ENCODE measurements at places on chromosomes 5 and 9.
A peak's percentile ranks its signal among the peaks of the same experiment; 100 is the strongest.

- no peak for DNase-seq
These were observed 4.4 kb upstream of the SSBP2 start for GRCh38 chr5:81755320-81755719.

- no peak for DNase-seq
These were observed 850.2 kb upstream of the NUDT12 start for GRCh38 chr5:104412649-104413240.

- no peak for DNase-seq
These were observed 165.7 kb upstream of the SMC2 start for GRCh38 chr9:103928442-103928841.

DNA sequence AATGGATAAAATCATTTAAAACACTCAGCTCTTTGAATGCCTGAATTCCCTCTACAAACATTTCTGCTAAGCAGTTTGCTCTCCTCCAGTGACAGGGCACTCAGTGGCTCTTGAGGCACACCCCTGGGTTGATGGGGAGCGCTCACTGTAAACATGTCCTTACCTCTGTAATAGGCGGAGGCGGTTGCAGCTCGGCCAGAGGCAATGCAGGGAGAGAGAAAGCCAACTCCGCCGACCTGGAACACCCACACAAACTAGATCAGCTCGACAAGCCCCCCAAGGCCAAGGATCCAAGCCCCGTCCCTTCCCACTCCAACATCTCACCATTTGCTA is 329 bp downstream of the CDC23 start:
- DNase-seq: no peak

GRCh38 chr9:123550797-123551196 is 194.8 kb downstream of the CRB2 start:
- DNase-seq: no peak

DNA sequence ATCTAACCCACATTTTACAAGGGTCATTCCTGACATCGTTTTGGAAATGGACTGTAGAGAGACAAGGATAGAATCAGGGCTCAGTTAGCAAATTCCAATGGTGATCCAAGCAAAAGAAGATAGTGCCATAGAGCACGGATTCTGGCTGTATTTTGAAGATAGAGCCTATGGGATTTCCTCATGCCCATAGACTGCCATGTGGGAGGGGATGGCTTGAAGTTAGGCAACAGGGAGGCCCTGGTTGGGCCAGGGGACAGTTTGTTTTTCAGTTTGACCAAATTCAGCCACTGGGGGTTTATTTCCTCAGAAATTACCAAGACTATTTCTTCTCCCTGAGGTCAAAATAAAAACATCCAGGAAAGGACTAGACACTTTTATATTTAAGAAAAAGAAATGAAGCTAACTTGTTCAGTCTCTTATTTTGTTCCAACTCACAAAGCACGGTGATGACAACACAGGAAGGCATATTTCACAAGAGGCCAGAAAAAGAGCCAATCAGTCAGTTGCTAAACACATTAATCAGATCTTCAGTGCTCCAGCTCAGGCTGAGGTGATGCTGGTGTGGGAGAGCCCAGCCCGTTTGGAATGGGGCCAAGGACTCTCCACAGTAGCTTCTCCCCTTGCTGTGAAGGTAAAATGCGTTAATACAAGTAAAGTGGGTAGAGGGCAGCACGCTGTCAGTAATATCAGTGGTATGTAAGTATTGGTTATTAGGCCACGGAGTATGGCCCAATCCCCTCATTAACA is 4.4 kb upstream of the DCTN4 start:
- peak; percentile 69 for DNase-seq

GRCh38 chr9:27586304-27586703 is 13.0 kb upstream of the C9orf72 start:
- DNase-seq: no peak

DNA sequence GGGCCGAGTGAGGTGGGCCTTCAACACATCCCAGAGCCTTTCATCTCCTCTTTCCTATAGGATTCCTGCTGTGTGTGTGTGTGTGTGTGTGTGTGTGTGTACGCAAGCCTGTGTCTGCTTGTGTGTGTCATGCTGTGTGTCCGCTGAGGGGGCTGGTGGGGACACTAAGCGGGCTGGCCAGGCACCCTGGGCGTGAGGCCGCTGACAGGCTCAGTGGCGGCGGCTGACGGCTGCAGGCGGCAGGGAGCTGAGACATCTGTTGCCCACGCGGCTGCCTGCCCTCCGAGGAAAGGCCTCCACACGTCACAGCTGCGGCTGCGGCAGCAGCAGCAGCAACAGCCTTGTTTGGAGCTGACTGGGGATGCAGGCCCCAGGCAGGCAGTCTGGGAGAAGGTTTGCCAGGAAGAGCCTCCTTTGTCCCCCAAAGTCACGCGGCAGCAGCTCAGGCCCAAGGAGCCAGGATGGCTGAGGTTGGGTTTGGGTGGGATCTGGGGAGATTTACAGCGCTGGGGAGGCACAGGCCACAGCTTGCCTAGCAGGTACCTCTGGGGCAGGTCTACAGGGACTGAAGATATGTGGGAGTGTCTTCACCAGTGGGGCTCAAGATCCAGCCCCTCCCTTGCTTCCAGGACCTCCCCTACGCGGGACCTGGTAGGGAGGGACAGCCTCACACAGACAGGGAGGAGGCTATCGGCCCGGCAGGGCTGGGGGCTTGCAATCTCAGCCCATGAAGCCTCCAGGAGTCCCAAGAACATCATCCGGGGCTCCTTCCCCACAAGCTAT is 1.8 kb downstream of the PDLIM4 start:
- no peak for DNase-seq

- no peak for DNase-seq
These were observed 1352.0 kb upstream of the NUDT12 start for GRCh38 chr5:104914536-104915070.

GRCh38 chr5:174191850-174192655 is 146.5 kb downstream of the NSG2 start:
- DNase-seq: no peak

- no peak for DNase-seq
These were observed 734 bp downstream of the KIF27 start for GRCh38 chr9:83920469-83920926.

GRCh38 chr5:39459071-39459470 is 34.3 kb upstream of the DAB2 start:
- no peak for DNase-seq

- no peak for DNase-seq
These were observed 4.3 kb upstream of the AFAP1L1 start for GRCh38 chr5:149267241-149267973.

- no peak for DNase-seq
These were observed 9.9 kb upstream of the SPIN1 start for GRCh38 chr9:88378317-88378716.

- DNase-seq: no peak
These were observed 75.5 kb downstream of the RAI14 start for GRCh38 chr5:34731435-34732232.

GRCh38 chr5:148841519-148841918 is 15.1 kb downstream of the ADRB2 start:
- no peak for DNase-seq

GRCh38 chr5:17161662-17162061 is 55.8 kb upstream of the BASP1 start:
- DNase-seq: no peak

GRCh38 chr9:33223696-33224095 is 16.3 kb upstream of the SPINK4 start:
- DNase-seq: no peak

- no peak for DNase-seq
These were observed 265.2 kb downstream of the TMEM38B start for GRCh38 chr9:105959531-105959930.

DNA sequence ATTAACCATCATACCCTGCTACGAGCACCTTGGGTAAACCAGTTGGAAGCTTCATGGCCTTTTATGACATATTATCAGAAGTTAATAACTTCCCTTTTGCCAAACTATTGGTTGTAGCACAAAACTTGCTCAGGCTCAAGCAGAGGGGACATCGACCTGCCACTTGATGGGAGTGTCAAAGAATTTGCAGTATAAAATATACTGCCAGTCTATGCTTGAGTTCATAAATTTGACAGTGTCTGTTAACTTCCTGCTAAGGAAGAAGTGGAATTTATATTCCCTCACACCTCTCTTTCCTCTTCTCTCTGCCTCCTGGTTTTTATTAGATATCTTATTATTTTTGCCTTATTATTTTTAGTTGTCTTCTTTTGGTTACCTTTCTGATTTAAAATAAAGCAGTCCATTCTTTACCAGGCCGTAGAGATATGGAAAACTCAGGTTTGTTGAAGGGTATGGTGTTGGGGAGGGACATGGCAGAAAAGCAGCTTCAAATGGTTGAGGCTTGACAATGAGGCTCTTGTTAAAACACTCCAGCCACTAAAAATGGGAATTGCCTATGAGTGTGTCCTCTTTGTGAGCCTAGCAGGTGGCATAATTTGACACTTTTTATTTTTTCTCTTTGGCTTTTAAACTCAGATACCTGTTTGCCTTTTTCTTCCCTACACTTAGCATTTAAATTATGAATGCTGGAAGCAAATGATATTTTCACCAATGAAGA is 298.0 kb downstream of the DOCK8 start:
- DNase-seq: no peak

GRCh38 chr9:121634329-121635261 is 16.8 kb upstream of the DAB2IP start:
- no peak for DNase-seq

- no peak for DNase-seq
These were observed 458.0 kb upstream of the IZUMO3 start for GRCh38 chr9:25003686-25004085.

DNA sequence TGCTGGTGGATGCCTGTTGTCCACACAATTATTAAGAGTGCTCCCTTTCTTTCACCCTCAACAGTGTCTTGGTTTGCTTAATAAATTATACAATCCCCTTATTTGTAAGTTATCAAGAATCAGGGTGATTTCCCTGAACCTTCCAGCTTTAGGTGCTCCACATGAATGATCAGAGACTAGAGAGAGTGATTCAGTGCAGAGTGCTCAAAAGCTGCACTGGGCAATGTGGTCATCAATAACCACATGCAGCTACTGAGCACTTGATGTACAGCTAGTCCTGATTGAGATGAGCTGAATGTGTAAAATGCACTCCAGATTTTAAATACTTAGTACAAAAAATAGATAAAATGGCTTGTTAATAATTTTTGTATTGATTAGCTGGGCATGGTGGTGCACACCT is 76.8 kb upstream of the TRIO start:
- DNase-seq: no peak

GRCh38 chr9:8895861-8896224 is 1096.3 kb upstream of the DMAC1 start:
- no peak for DNase-seq

GRCh38 chr5:122089096-122090013 is 11.3 kb upstream of the LOX start:
- DNase-seq: no peak

- no peak for DNase-seq
These were observed 19.8 kb upstream of the NRARP start for GRCh38 chr9:137321726-137322361.

DNA sequence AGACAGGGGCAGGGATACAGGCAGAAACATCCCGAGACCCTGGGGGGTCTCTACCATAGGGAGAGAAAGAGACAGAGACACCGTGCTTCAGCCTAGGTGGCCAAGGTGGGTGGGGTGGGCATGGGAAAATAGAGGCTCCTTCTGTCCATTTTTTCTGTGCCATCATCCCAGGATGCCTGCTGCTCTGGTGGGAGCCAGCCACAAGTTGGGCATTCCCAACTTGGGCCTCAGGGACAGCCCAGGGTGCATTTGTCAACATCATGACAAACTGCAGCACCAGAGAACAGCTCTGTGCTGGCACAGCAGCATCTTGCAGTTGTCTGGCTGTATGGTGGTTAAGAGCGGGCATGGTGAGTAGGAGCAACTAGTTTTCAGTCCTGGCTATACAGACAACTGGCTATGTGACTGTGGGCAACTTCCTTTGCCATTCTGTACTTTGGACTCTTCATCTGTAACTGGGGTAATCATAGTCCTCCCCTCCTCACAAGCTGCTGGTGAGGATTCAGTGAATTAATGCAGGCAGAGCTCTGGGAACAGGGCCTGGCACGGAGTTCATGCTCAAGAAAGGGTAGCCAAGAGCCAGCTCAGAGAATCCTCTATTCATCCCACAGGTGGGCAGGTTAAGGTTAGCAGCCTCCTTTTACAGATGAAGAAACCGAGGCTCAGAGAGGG is 100.4 kb downstream of the RGS3 start:
- DNase-seq: no peak

DNA sequence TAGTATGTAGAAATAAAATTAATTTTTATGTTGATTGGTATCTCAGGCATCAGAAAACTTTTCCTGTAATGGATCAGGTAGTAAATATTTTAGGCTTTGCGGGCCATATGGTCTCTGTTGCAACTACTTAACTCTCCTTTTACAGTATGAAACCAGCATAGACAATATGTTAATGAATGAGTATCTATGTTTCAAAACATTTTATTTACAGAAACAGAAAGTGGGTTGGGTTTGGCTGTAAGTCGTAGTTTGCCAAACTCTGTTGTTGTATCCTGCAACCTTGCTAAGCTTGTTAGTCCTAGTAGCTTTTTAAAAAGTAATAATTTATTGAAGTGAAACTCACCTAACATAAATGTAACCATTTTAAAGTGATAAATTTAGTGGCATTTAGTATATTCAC is 132.1 kb downstream of the NR3C1 start:
- no peak for DNase-seq

DNA sequence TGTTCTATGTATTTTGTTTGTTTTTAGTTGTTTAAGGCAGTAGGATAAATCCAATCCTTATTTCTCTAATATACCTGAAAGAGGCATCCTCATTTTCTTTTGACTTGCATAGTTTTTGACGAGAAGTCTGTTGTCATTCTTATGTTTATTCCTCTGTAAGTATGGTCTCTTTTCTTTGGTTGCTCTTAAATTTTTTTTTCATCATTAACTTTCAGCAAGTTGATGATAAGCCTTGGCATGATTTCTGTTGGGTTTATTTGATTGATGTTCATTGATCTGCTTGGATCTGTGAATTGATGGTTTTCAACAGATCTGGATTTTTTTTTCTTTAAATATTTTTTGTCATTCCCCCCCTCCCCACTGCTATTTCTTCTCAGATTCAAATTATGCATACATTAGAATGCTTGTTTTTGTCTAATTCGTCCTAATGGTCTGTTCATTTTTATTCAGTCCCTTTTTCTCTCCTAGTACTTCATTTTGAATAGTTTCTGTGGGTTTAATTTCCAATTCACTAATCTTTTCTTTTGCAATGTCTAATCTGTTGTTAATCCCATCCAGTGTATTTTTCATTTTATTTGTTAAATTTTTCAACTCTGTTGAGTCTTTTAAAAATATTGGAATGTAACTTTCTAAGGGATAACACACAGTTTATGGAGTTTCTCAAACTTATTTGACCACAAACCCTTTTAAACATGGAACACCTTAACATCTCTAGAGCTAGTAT is 495.9 kb downstream of the CSNK1G3 start:
- no peak for DNase-seq

DNA sequence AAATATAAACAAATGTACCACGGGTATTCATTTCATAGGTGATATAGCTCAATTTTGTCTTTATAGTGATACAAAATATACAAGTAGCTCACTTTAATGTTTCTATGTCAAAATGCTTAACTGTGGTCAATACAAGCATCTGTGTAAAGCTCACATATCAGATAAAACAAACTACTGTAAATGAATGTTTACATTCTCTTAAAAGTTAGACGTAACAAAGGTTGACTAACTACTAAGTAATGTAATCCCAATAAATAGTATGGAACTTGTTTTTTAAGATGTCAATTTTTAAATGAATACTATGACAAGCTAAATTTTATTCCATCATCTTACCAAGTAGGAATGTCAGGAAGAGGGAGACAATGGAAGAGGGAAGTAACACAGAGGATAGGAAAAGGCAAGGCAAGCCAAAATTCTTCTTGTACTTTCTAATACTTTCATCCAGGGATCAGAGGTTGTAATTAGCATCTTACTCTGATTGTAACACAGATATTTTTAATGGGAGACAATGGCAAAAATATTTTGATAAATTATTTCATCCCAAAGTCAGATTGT is 105.5 kb downstream of the STRBP start:
- no peak for DNase-seq

- DNase-seq: no peak
These were observed 614.2 kb upstream of the CLINT1 start for GRCh38 chr5:158473016-158473635.
